ENCODE measurements at places on chromosomes 11 and 22.

GRCh38 chr11:72743321-72744221 is 8.6 kb downstream of the ARAP1 start:
- DNase-seq: no peak

DNA sequence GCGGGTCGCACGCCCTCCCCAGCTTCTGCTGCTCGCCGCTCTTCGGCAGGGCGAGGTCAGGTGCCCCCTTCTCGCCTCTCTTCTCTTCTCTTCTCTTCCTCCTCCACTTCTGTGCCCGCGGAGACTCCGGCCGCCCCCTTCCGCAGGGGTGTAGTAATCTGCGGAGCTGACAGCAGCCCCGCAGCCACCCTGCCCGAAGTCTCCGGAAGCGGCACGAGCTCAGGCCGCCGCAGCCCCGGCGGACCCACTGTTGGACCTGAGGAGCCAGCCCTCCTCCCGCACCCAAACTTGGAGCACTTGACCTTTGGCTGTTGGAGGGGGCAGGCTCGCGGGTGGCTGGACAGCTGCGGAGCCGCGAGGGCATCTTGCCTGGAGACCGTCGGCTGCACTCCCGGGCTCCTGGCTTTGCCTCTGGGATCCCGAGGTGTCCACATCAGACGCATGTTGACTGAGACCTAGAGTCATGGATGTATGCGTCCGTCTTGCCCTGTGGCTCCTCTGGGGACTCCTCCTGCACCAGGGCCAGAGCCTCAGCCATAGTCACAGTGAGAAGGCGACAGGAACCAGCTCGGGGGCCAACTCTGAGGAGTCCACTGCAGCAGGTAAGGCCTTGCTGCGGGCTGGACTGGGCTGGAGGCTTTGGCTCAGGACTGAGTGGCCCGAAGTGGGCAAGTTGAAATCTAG is 486 bp downstream of the STIM1 start:
- no peak for DNase-seq

DNA sequence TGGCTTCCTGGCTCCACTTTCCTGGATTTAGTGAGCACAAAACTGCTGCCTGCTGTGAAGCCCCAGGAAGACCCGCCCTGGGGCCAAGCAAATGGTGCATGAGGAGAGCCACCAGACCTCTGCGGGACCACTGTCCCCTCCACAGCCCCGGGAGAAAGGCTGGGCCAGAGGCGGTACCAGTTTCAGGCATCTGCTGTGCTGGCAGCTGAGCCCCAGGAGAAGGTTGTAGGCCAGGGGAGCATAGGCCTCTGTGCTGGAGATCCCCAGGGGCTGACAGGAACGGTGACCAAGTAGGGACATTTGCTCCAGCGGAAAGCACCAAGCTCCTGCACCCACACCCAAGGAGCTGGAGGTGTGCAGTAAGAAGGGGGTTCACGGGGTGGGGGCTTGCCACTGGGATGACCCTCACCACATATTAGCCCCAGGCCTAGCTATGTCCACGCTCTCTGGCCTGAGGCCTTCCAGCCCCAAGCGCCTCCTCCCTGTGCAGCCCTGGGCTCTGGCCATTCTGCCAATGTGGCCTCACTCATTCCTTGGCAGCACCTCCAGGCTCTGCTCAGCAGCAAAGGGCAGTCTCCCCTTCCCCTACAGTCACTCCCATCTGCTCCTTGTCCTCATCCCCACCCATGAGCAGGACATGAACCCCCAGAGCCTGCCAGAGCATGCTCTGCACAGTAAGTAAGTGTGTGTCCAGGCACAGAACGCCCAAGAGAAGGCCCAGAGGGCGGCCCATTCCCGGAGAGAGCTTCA is 24.0 kb upstream of the COMT start:
- no peak for DNase-seq

DNA sequence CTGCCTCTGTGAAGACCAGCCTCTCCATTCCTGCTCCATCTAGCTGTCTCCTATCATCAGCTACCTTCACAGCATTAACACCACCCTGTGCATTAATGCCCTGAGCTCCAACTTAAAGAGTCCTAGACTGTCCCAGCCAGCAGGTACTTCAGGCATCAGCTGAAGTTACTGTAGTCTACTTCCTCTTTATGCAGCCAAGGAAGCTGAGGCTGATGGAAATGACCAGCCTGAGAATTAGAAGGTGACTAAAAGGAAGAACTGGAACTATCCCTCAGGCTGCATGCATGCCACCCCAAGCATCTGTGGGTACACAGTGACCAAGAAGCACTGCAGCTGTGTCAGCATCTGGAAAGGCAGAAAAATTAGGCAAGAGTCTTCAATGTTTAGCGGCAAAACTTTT is 28.2 kb downstream of the MS4A10 start:
- no peak for DNase-seq

DNA sequence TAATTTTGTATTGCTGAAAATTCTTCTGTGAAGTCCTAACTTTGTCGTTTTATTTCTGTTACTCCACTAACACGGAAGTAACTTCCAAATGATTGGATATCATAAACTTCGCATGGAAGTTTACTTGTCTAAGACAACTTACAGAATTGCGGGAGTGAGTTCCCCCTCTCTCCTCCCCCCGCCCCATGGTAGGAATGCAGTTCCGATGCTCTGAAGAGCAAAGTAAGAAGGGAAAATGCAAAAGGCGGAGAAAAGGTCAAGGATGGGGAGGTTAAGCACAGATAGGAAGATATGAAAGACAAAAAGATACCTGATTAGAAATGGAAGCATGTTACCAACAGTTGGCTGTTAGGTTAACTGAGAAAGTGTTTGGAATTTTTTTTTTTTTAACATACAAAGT is 1.3 kb downstream of the EIF3M start:
- no peak for DNase-seq

GRCh38 chr11:130370845-130371590 is 56.3 kb upstream of the ZBTB44 start:
- DNase-seq: no peak

GRCh38 chr11:1336836-1337646 is 27.6 kb upstream of the TOLLIP start:
- no peak for DNase-seq

DNA sequence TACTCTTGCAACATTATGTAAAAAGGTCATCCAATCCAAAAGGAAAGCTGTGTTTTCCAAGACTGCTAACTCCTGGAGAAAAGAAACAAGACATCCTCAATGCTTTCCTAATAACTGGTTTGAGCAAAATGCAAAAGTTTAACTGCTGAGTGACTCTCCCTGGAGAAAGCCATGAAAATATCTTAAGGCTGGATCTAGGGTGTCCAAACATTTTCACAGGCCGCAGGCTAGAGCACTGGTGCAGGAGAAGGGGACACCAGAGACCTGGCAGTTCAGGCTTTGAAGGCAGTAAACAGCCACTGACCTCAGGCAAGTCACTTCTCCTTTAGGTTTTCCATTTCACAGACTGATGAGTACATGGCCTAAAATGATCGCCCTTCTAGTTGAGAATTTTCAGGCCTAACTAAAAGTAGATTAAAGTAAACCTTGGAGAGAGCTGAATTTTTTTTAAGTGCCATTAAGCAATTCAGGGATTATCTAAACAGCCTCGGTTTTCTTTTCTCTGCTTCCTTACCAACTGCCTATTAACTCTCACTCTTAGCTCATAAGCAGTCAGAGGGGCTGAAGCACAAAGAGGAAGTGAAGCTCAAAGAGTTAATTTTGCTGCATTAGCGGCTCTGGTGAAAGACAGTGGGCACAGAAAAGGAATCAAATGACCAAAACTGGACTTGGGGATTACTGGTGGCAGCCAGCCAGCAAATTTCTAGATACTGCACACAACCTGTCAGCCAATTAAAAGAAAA is 2.3 kb downstream of the CHKA start:
- DNase-seq: no peak

DNA sequence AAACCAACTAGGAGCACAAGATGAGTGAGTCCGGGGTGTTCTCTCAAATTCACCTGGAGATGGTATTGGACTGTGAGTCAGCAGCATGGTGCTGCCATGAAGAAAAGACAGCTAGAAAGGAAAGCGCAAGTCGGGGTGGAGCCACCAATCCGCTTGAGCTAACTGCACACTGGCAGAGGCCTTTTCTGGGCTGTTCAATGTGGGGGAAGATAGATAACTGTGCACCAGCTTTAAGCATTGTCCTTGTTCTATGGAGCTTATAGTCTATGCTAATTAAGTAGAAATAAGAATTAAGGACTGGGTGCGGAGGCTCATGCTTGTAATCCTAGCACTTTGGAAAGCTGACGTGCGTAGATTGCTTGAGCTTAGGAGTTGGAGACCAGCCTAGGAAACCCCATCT is 21.9 kb upstream of the SORL1-AS1 start:
- DNase-seq: no peak

GRCh38 chr11:2721210-2721916 is 21.6 kb upstream of the KCNQ1OT1 start:
- no peak for DNase-seq

DNA sequence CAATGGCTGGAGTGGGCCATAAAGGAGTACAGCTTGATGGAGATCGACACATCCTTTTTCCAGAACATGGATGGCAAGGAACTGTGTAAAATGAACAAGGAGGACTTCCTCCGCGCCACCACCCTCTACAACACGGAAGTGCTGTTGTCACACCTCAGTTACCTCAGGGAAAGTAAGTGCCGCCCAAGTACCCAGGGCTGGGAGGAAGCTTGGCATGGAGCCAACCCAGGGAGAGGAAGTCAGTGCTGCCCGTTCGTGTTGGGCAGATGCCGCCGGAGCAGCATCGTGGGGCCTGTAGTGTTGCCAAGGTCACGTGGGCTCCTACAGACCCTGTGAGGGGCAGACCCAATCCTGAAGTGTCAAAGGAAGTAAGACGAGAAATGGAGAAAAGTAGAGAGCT is 78.9 kb downstream of the FLI1 start:
- no peak for DNase-seq

DNA sequence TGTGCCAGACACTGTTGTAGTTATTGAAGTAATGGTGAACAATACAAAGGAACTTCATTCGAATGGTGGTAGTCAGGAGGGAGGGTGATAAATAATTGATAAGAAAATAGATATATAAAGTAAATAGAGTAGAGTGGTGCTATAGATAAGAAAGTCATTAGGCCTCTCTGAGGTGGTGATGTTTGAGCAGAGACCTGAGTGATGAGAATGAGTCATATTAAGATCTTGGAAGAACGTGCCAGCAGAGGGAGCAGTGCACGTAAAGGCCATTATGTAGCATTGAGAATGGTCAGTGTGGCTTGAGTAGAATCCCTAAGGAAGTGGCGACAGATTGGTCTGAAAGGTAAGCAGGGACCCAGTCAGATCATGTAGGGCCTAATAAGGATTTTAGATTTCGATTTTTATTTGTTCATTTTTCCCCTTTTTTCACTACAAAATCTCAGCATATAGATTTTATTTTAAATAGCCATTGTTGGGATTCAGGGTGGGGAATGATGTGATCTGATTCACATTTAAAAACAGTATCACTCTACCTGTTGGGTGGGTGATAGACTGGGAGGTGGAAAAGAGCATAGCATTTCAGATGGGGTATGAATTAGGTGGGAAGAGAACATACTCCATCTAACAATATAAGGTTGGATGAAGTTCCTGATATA is 44.7 kb downstream of the CCDC90B start:
- DNase-seq: peak; percentile 3

DNA sequence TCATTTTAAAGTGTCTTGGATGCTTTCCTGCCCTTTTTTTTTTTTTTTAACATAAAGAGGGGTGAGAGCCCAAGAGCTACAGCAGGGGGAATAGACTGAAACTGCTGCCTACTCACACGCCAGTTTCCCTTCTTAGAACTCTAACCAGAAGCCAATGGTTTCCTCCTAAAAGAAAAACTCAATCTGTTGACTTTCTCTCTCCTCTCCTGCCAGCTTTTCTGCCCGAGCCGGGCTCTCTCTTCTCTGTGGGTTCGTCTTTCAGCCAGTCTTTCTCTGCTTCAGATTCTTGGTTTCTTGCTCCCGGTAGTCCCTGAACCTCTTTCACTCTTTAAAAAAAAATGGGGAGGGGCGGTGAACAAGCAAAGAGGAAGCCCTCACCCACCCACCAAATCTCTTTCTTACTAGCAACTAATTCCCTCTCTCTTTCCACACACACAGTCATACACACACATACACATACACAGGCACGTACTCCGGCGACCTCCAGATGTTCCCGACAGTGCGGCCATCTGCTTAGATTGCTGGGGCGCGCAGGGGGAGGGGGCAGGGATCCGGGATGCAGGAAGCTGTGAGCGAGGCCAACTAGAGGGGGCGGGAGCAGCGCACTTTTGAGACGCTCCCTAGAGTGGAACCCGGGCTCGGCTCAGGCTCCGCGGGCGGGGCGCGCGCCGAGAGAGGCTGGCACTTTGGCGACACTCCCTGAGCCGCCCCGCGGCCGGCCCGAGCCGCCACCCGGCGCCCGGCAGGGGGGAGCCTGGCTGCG is 444 bp upstream of the TSKU start:
- peak; percentile 56 for DNase-seq

- DNase-seq: no peak
These were observed 6.6 kb downstream of the ARHGAP8 start for GRCh38 chr22:44759001-44759400.

DNA sequence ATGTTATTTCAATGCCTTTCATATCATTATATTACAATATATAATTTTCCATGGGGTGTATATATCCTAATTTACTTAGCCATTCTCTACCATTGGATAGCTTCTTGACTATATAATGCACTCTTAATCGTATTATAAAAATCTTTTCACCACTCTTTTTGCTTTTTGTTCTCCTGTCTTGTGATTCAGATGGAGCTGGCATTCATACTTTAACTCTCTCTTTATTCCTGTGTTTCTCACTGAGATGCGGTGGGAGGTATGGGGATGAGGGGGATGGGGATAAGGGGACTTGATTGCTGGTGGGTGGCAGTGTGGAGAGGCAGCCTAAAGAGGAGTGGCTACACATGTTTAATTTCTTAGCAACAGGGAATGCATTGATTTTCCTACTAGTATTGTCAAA is 105.9 kb downstream of the NELL1 start:
- no peak for DNase-seq

GRCh38 chr22:42945736-42946135 is 69.2 kb downstream of the PACSIN2 start:
- DNase-seq: no peak

- no peak for DNase-seq
These were observed 1.0 kb downstream of the RIC3 start for GRCh38 chr11:8167796-8168195.

DNA sequence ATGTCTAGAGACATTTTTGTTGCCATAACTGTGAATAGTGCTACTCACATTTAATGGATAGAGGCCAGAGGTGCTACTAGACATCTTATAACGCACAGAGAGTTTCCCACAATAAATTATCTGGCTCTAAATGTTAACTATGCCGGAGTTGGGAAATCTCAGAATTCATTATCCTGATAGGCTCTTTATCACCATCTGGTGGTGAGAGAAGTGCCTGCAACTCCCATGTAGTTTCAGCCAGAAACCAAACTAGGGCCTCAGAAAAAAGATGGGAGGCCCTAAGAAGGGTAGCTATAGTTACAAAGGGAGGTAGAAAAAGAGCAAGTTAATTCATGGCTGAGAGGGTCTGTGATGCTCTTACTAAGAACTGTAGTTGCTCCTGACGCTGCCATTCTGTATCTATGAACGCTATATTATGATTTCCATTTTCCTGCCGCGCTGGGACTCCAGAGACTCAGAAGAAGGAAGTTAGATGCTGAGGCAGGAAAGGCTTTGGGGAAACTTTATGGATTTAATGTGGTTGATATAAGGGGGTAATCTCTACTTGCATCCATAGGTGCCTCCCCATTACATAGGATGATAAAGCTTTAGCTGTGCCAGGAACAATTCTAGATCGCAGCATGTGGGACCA is 22.9 kb upstream of the MRPL17 start:
- DNase-seq: peak; percentile 53

GRCh38 chr22:27610863-27611786 is 190.4 kb downstream of the MN1 start:
- DNase-seq: no peak

Measured in stimulated activated CD4-positive, alpha-beta T cell treated with anti-CD3 and anti-CD28 coated beads, Interleukin-12 subunit alpha, Interleukin-12 subunit beta, amount 100 ng/mL, for 48 hours (primary cell).